ENCODE measurements at places on chromosomes 5 and 9. TPM values are rescaled to one million over a fixed set of nuclear protein-coding genes. Genes with fewer than 3 reads are reported as not detected.

- no peak for DNase-seq
Observed at GRCh38 chr5:51997949-51998348, 614.7 kb downstream of the ISL1 start.

DNA sequence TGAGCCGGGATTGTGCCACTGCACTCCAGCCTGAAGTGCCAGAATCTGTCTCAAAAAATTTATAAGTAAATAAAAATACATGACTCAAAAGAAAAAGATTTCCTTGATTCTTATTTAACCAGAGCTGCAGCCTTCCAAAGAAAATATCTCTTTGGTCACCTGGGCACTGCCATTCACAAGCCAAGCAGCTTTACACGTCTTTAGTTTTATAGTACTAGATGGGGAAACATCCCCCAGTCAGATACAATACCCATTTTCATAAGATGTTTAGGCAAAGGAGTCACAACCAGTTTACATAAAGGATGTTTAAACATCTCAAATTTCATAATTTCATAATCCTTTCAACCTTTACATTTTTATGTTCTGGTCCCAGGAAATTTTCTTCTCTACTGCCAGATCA is 13.7 kb upstream of the OXCT1 start:
- no peak for DNase-seq

DNA sequence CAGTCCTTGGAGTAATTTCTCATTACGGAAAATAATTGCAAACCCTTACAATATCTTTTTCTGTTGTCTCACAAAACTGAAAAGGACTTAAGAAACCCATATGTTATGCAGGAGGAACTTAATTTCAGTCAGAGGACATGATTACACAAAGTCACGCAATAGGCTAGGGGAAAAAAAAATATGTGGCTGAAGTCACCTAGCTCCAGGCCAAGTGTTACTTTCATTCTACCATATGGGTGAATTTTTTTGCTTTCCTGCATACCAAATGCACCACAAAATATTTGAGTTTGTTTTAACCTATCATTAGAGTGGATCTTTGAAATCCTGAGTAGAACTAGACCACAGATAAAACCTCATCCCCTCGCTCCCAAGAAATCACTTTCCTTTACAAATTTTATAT is 523.5 kb downstream of the CAAP1 start:
- DNase-seq: no peak

- no peak for DNase-seq
Observed at GRCh38 chr9:38713426-38713825, 6.5 kb downstream of the FAM240B start.

The MEGF10 gene
- polyA plus RNA-seq: not detected

The SLC36A2 gene
- polyA plus RNA-seq: not detected

DNA sequence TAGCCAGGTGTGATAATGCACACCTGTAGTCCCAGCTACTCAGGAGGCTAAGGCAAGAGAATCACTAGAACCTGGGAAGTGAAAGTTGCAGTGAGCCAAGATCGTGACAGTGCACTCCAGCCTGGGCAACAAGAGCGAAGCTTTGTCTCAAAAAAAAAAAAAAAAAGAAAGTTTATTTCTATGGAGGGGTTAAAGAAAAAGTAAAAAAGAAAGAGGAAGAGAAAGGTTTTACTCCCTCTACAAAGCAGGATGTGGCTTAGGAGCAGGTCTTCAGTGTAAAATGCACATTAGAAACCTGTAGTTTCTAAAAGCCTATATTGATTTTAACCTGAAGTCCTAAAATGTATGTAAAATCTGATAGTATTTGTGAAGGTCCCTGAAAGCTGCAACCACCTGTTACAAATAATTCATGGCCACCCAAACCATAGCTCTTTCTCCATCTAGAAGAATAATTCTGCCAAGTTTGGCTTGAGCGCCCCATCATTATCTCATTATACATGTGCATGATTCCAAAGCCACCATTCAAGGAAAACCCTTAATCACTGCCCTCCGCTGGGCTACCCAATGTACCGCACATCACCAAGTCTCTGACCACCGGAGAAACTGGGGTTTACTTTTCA is 3.4 kb downstream of the FNBP1 start:
- peak; percentile 70 for DNase-seq

The OCLN gene
- 0.11 TPM for polyA plus RNA-seq

The PHF2 gene
- polyA plus RNA-seq: 0.88 TPM

- DNase-seq: no peak
Observed at GRCh38 chr5:79011219-79011836, 26.2 kb upstream of the ARSB start.
